Esophagus mucosa (tissue), 1 donor: ENCODE measurements at places on chromosomes 2 and 18. TPM values are rescaled to one million over a fixed set of nuclear protein-coding genes. Genes with fewer than 3 reads are reported as not detected.
A peak's percentile ranks its signal among the peaks of the same experiment; 100 is the strongest.

GRCh38 chr2:85666435-85667316, 1.3 kb downstream of the SFTPB start:
- ATAC-seq = no peak

The SIX3 gene
- total RNA-seq = not detected

The KCNK3 gene
- total RNA-seq = 0.44 TPM

GRCh38 chr18:52312346-52312745, 27.7 kb upstream of the DCC start:
- no peak for ATAC-seq

The C2orf80 gene
- not detected for total RNA-seq

DNA sequence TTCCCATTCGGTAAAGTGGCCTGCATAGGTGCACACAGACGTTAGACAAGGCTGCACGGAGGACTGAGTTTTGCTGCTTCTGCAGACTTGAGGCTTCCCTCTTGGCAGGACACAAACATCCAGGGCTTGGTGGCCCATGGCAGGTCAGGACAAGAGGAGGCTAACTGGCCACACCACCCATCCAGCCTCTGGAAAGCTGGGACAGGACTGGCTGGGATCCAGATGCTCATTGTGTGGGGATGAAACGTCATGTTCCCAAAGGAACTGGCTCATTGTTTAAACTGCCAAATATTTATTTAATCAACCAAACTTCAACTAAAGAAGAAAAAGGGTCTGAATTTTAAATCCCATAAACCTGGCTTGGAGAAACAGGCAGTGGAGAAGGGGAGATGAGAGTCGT, 239.1 kb upstream of the EPAS1 start:
- peak; percentile 29 for ATAC-seq

- ATAC-seq = no peak
Measured at GRCh38 chr2:177711483-177712265, 319.1 kb downstream of the AGPS start.

The CDCA7 gene
- 14.5 TPM for total RNA-seq

DNA sequence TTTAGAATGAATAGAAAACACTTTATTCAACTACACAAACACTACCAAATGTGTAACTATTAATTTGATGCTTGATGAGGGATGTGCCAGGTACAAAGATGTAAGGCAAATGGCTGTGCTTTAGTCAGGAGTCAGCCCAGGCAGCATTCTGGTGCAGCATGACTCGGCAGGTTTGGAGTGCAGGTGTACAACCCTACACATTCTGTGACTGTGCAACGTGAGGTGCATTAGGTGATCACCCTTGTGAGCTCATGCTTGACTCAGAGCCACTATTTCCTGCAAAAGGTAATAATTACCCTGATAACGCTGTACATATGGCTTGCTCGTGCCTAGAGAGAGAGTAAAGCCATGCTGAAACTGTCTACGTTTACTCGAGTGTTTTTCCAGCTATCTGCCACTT, 288.7 kb upstream of the DSEL start:
- no peak for ATAC-seq

GRCh38 chr2:240133401-240133800, 2.7 kb downstream of the COPS9 start:
- no peak for ATAC-seq

The CCL20 gene
- total RNA-seq = 2.8 TPM

The CMPK2 gene
- 2.6 TPM for total RNA-seq

DNA sequence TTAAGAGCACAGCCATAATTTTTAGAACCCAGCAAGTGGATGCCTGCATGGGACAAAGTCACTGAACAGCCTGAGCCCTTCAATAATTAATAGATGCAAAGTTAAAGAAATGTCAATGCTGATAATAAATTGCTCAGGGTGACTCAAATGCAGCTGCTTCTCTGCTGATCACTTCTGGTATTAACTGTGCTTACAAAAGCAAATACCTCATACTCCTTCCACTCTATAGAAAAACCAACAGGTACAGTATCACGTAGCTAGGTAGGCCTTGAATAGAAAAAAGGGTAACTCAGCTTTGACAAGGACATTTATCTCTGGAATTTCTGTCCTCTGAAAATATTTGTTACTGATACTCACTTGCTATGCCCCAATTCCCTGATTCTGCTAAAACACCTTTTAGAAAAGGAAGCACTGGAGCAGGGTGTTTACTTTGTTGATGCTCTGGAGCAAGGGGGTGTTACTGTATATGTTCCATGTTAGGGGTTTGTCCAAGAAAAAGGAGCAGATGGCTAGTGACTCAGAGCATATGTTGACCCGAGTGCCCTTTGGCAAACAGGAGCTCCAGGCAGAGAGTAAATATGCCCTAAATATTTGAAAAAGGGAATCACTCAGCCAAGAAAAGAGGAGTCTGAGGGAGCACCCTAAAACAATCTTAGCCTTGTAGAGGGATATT, 59.1 kb upstream of the RTN4 start:
- peak; percentile 74 for ATAC-seq

DNA sequence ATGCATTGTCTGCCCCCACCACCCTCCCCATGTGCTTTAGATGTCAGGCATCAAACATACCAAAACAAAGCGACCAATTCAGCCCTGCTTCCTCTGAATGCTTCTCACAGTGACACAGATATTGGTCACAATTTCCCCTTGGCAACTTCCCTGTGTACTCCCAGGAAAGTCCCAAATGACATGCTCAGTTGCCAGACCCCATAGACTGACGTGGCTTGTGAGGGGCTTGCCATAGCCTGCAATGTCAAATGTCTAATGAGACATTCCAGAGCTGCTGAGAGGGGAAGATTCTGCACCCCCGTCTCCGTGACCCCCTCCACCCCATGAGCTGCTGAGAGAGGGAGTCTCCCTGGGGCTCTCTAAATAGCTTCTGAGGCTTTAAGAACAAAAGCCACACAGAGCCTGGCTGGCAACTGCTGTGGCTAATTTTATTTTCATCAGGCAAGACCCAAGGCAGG, 47.3 kb downstream of the RFTN2 start:
- ATAC-seq = no peak

GRCh38 chr2:113068706-113069485, 1.1 kb downstream of the IL1F10 start:
- ATAC-seq = peak; percentile 48

GRCh38 chr2:128645631-128646030, 327.0 kb upstream of the HS6ST1 start:
- no peak for ATAC-seq

The POTEJ gene
- total RNA-seq = not detected

DNA sequence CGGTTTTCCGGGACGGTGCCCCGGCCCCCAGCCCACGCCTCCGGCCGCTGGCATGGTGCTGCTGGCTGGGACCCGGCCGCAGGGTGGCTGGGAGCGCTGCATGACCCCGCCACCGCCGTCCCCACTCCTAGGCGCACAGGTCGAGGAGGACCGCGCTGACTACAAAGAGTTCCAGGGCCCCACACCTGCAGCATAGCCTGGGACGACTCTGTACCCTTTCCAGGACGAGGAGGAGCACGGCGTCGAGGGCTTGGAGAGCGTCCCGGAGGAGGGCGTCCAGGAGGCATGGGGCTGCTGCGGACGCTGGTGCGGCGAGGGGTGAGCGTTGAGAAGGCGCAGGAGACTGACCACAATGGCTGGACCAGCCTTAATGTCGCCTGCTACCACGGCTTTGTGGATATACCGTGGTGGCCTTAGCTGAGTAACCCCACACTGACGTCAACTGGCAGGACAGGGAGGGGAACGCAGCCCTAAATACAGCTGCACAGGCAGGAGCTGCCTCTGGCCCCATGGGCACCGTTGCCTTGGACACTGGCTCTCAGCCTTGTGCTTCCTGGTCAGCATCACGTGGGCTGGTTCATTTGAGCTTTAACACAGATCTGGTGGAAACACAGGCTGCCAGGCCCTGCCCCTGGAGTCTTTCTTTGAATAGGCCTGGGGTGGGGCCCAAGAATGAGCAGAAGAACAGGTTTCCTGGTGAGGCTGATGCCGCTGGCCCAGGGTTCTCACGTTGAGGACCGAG, 40.9 kb upstream of the TRIM43B start:
- peak; percentile 68 for ATAC-seq

GRCh38 chr2:237685408-237685807, 58.0 kb downstream of the LRRFIP1 start:
- no peak for ATAC-seq

DNA sequence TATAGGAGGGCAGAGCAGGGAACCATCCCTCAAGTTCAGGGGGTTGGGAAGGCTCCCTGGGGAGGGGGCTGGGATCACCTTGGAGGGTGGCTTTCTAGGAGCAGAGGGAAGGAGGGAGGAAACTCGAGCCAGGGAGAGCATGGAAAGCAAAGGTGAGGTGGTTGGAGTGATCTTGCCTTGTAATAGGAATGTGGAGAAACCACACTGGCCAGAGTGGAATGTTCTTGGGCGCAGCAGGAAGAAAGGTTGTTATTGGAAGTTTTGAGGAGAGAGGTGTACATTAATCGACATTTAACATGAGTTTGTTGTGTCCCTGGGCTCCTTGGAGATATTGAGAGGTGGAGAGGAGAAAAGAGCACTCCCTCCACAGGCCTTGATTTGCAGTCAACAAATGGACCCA, 272.2 kb downstream of the PRKCE start:
- ATAC-seq = no peak

DNA sequence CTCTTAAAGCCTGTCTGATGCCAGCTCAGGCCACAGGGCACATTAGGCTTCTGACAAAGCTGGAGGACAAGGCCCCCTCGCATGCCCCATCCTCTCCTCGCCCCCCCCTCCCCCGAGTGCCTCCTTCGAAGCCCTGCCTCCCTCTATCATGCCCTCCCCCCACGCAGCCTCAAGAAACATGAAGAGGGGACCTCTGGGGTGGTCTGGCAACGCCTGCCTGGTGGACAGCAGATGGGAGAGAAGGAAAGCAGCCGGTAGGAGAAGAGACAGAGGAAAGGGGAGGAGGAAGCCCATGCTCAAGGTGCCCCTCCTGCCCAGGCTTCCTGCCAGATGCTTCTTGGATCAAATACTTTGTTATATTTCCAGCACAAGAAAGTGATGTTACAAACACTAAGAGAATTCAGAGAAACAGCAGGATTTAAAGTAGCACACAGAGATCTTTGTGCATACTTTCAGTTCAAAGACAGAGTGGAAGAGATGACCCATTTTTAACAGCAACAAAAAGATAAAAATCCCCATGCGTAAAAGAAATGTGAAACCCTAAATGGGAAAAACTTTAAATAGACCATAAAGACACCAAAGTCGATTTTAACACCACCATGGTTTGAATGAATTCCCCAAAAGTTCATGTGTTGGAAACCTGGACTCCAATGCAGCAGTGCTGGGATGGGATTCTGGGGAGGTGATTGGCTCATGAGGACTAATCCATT, 19.0 kb downstream of the BOK start:
- ATAC-seq = no peak

- ATAC-seq = no peak
Measured at GRCh38 chr2:188668017-188668680, 306.0 kb upstream of the COL3A1 start.

DNA sequence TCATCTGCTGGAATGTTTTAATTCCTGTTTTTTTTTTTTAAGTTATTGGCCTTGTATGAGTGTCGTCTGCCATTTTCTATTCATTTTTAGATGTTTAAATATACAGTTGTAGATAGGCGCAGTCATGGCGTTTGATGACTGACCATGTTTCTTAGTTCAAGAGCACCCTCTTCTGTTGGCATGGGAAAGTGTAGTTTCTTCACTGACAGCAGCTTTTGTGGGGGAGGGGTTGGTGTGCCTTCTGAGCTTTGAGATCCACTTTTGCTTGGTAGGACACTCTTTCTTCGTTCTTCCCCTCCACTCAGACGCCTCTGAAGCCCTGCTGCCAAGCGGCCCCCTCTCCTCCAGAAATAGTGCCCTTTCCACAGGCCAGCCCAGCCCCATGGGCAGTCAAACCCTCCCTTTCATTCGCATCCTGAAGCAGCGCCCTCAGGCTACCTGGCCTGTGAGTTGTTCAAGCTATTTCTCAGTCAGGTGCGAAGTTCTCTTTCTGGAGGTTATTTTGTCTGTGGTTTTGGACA, 492.0 kb downstream of the TNS1 start:
- peak; percentile 79 for ATAC-seq

DNA sequence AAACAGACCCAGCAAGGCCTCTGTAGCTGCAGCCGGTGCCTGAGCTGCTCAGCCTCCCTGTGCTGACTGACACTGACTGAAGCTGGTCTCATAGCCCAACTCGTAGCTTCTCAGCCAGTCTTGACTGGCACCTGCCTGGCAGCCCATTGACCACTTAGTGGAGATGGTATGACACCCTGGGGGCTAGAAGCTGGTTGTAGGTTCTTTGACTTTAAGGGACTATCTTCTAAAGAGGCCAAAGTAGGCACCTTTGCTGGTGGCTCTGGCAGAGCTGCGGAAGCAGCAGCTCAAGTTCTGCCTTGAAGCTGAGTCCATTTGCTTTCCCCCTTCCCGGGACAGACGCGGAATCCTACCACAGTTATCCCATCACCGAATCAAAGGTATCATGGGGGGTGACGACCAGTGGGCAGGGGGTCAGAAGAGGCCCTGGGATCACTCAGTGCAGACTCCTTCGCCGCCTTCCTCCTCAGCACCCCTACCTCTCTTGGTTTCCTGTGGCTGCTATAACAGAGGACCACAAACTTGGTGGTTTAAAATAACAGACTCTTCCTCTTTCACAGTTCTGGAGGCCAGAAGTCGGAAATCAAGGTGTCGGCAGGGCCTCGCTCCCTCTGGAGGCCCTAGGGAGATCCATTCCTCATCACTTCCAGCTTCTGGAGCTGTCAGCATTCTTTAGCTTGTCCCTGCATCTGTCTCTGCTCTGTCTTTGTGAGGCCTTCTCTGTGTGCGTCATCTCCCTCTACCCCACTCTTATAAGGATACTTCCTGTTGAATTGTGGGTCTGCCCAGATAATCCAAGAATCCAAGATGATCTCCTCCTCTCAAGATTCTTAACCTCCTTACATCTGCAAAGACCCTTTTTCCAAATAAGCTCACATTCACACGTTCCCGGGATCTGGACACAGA, 13.7 kb upstream of the FOSL2 start:
- ATAC-seq = no peak

DNA sequence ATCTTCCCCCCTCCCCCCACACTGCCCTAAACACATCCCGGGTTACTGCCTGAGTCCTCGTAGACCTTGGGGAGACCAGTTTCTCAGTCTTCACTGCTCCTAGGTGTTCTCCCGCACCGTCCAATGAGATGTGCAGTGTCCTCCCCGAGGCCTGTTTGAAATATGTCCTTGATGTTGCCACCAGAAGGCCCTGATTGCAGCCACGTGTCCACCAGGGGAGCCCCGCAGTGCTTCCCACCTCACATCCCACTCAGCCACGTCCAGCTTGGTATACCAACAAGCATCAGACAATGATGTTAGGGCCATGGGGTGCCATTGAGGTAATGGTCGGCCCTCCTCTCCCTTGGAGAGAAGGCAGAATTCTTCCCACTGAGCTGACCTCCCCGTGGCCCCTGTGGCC, 38.7 kb downstream of the TCF7L1 start:
- no peak for ATAC-seq

The SLC4A5 gene
- 0.56 TPM for total RNA-seq

DNA sequence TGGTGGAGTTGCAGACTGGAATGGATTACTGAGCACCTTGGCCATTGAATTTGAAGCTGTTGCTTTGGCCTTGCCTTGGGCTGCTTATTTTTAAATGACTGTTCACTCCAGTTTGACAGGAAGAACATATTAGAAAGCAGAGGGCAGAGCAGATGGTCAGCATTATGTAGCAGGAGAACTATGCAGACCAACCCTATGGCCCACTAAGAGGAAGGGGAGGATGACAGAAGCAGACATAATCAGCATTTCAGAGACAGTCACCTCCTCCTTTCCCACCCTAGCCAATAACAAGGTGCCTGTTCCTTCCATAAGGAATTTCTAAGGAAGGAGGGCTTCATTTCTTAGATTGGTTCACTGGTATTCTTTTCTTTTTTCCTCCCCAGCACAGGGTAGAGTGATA, 2.4 kb downstream of the CHRNA1 start:
- ATAC-seq = no peak

The TUBA3E gene
- total RNA-seq = not detected

GRCh38 chr2:149329068-149329467, 1.3 kb upstream of the LYPD6 start:
- ATAC-seq = peak; percentile 6
